Left lung (tissue), 14 donors: ENCODE measurements at places on chromosomes 12 and 14. TPM values are rescaled to one million over a fixed set of nuclear protein-coding genes. Genes with fewer than 3 reads are reported as not detected.
A peak's percentile ranks its signal among the peaks of the same experiment; 100 is the strongest.

Gene TAS2R43
- 0.53 TPM for polyA plus RNA-seq

- DNase-seq = no peak
Measured at GRCh38 chr14:97477353-97477752, 680.2 kb downstream of the VRK1 start.

GRCh38 chr12:123379391-123379790 lies 4.5 kb upstream of the KMT5A start:
- no peak for DNase-seq

Gene TAMALIN
- 33.8 TPM for polyA plus RNA-seq

- no peak for DNase-seq
Measured at GRCh38 chr14:63404906-63405305, 86.2 kb upstream of the GPHB5 start.

GRCh38 chr14:73913256-73913655 lies 26.6 kb downstream of the ZNF410 start:
- DNase-seq = no peak

- no peak for DNase-seq
Measured at GRCh38 chr14:75806352-75806832, 145.3 kb downstream of the TTLL5 start.

- DNase-seq = no peak
Measured at GRCh38 chr14:29817767-29818405, 109.8 kb downstream of the PRKD1 start.

DNA sequence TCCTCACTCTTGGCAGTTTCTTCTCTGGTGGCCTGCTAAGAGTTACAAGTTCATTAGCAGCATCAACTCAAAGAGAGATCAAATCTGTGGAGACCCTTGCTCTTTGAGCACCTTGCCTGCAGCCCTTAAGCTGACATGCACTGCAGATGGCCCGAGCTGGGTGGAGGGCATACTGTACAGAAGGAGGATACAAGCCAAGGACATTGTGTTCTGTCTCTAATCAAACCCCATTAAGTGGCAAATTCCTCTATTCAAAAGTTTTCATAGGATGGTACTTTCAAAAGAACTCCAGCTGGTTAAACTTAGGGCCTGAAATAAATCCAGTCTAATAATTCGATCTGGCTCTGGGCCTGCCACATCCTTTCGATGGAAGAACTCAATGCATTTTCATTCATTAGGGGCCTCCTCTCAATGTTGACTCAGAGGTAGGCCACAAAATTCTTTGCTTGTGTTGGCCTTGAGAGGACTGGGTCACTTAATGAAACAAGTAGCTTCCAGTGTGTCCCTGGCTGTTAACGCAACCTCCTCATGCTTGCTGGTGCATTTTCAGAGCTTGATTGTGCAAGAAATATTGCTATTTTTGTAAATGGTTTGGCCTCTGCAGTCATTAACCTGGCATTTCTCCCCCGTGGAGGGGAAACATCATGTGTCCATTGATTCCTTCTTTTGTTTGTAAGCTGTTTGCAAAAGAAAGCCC lies 318.2 kb downstream of the NUAK1 start:
- peak; percentile 19 for DNase-seq

DNA sequence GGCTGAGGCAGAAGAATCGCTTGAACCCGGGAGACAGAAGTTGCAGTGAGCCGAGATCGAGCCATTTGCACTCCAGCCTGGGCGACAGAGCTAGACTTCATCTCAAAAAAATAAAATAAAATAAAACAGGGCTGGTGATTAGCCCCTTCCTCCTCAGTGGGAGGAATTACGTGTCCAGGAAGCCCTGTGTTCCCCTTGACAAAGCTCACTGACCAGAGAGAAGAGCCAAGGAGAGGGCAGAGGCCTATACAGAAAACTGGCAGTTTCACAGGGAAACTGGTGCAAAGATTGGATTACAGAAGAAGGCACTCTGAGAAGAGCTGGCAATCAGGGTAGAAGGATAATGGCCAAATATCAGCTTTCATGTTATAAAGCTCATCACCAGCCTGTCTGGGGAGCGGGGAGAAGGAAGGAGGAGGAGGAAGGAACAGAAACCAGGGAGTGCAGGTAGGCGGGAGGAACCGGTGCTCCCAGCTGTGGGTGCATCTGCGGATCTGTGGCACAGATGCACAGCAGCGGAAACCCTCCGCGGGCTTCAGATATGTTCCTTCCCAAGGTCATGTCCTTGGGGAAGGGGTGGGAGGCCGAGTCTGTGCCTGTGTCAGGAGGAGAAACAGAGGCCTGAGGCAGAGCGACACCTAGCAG lies 6.7 kb downstream of the RAB15 start:
- DNase-seq = no peak

Gene LMNTD1
- 1.7 TPM for polyA plus RNA-seq

GRCh38 chr12:7096006-7096932 lies 4.0 kb upstream of the C1R start:
- DNase-seq = no peak

GRCh38 chr14:92633274-92633616 lies 115.2 kb downstream of the LGMN start:
- peak; percentile 84 for DNase-seq

GRCh38 chr14:96055065-96055752 lies 16.0 kb downstream of the C14orf132 start:
- DNase-seq = no peak

DNA sequence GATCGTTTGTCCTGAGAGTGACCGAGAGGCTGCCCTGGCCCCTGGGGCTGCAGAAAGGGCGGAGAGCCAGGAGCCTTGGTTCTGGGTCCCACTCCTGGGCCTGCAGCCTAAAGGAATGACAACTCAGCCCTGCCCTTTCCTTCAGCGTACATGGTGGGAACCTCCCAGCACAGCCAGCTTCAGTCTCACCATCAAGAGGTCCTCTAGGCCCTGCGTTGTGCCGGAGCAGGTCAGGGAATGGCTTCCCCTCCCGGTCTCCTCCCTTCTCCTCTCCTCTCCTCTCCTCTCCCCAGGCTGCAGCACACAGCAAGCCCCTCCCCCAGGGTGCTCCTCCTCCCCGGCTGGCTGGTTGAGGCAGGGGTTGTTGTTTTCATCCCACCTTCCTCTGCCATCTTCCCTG lies 44.6 kb upstream of the TUNAR start:
- no peak for DNase-seq

GRCh38 chr12:127559349-127560040 lies 707.5 kb upstream of the TMEM132C start:
- DNase-seq = peak; percentile 34

Gene KRT6A
- polyA plus RNA-seq = not detected

DNA sequence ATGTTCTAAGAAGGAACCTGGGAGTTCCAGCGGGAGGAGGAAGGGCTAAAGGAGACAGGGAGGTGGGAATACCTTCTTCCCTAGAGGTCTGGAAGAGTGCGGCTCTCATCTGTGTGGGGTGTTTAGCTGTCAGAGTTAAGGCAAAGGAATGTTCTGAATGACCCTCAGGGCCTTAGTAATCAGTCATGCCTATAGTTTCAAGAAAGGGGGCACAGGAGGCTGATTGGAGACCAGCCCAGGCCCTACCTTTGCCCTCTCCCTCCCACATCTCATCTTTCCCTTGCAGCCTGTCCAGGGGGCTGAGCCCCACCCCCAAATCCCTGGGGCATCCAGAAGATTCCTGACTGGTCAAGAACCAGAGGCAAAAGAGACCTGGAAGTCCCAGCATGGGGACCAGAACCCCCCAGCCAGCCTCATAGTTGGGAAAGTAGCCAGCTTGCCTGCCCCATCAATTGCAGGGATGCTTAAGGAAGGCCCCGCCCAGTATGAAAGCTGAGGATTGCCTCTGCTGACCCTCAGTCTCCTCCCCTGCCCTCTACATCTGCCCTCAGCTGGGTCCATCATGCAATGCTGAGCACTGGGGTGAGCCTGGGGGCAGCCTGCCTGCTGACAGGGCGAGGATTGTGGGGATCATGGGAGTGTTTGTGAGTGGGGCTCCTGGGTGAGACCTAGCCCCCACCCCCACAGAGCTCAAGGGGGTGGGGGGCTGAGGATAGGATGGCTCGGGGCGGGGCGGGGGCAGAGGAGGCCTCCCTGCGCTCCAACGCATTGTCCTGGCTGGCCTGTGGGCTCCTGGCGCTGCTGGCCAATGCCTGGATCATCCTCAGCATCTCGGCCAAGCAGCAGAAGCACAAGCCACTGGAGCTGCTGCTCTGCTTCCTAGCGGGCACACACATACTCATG lies 1.8 kb downstream of the GPR162 start:
- DNase-seq = no peak

- DNase-seq = no peak
Measured at GRCh38 chr14:32756173-32756572, 182.5 kb upstream of the NPAS3 start.

DNA sequence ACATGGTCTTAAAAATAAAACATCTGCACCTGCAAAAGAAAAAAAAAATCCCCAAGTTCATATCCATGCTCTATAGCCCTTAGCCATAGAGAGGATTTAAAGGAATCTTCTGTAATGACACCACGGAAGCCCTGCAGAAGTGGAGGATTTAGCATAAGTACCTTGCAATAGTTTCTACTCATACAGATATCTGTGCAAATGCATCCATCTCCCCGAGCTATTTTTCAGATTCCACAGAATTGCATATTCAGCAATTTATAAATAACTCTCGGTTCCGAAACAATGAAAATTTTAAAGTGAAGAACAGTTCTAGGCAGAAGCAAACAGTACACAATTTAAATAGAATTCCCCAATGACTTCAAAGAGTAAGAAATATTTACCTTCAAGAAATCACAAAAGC lies 424 bp downstream of the IGF1 start:
- DNase-seq = no peak

- peak; percentile 45 for DNase-seq
Measured at GRCh38 chr14:75823334-75823733, 158.5 kb downstream of the TGFB3 start.

DNA sequence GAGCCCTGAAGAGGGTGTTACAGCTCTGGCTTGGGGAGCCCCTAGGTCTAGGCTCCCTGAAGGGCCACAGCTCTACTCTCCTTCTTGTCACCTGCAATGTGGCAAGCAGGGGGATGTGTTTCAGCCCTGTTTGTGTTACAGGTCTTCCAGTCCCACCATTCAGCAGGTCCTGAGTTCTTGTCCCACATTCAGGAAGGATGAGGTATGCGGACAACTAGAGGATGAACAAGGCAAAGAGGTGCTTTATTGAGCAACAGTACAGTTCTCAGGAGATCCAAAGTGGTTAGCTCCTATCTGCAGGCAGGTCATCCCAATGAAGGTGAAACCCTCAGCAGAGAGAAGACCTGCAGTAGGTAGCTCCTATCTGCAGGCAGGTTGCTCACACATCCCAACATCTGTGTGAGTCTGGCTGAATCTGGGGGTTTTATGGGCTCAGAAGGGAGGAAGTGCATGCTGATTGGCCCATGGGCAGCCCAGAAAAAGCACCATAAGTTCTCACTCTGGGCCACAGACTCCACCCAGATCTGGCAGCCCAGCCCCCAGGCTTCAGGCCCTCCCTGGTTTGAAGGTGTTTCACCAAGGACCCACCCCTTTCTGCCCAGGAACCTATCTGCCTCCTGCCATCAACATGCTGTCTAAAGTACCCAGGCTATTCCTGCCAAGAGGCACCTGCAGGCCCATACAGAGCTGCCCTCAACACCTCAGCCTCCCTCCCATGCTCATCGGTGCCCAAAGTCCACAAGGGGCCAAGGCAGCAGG lies 98.9 kb downstream of the NUAK1 start:
- no peak for DNase-seq

Gene HRK
- polyA plus RNA-seq = 0.34 TPM

- DNase-seq = no peak
Measured at GRCh38 chr12:49503674-49504180, 35.1 kb upstream of the KCNH3 start.

Gene KRT72
- polyA plus RNA-seq = 0.08 TPM

- DNase-seq = no peak
Measured at GRCh38 chr14:22159099-22159498, 429.9 kb downstream of the DAD1 start.

Gene RAB2B
- polyA plus RNA-seq = 45.5 TPM
